ENCODE measurements at places on chromosomes 1 and 21.

GRCh38 chr21:45695086-45695485 lies 51.6 kb downstream of the PCBP3 start:
- no peak for DNase-seq

- no peak for DNase-seq
Measured at GRCh38 chr1:225460021-225460736, 32.3 kb upstream of the LBR start.

DNA sequence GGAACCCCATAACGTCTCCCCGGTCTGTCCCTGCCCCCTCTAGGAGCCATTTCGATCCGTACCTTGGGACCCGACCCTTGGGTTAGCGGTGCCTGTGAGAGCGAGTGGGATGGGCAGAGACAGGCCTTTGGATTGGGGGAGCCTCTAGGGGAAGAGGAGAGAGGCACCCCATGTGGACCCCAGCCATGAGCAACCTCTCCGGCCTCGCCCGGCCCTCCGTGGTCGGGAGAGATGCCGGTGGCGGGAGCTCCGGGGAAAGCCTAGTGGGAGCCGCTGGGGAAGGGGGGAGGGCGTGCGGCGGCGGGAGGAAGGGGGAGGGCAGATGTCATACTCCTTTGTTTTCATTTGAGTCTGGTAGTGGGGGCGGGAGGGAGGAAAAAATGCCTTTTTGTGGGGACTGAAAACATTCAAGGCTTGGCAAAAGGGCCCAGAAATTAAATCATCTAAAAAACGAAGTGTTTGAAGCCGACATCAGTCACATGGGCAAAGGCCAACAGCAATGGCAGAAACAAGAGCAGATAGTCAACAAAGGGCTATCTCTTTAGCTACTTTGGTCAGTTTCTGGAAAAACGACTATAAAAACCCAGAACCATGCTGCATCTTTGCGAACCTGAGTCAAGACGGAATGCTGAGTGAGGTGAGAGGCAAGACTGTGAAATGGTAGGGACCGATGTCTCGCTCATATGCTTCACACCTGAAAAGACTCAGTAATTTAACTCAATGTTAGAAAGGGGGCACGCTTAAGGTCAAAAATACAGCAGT lies 758 bp downstream of the PTBP2 start:
- DNase-seq, result peak; percentile 94

- peak; percentile 74 for DNase-seq
Measured at GRCh38 chr1:71521655-71522264, 440.9 kb upstream of the ZRANB2 start.

GRCh38 chr1:178503849-178504248 lies 7.1 kb upstream of the CLEC20A start:
- no peak for DNase-seq

DNA sequence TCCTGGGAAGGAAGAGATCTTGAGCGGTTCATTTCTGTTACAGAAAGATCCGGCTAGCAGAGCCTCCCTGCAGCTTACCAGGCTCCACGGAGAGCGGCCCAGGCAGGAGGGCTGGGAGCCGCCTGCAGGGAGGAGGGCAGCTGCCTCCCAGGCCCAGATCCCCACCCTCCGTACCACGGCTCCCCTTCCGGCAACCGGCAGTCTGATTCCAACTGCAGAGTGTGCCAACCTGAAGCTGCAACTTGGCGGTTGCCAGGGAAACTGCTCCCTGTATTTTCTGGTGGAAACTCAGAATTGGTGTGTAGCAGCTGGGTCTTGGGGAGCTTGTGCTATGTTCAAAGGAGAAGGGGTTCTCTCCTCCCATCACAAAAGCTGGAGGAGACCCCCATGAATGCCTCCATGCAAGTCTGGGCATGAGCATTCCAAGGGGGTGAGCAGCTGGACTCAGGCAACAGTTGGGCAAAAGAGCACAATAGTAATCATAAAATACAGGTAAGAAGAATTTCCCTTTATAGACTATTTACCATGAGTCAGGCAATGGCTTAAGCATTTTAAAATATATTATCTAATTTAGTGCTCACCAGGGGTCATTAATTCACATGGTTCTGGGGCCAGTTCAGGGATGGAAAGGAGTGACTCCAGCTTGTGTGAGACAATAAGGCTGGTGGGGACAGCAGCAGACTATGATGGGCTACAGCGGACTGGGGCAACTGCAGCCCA lies 46.1 kb upstream of the KAZN start:
- no peak for DNase-seq

- no peak for DNase-seq
Measured at GRCh38 chr1:59115865-59116264, 181.0 kb upstream of the FGGY start.

- no peak for DNase-seq
Measured at GRCh38 chr1:16298653-16299052, 53.6 kb downstream of the FBXO42 start.

- peak; percentile 69 for DNase-seq
Measured at GRCh38 chr1:157505481-157506272, 46.6 kb downstream of the FCRL5 start.

- no peak for DNase-seq
Measured at GRCh38 chr1:177571485-177572076, 398.3 kb downstream of the SEC16B start.

GRCh38 chr1:156458181-156458503 lies 42.4 kb downstream of the MEF2D start:
- no peak for DNase-seq

DNA sequence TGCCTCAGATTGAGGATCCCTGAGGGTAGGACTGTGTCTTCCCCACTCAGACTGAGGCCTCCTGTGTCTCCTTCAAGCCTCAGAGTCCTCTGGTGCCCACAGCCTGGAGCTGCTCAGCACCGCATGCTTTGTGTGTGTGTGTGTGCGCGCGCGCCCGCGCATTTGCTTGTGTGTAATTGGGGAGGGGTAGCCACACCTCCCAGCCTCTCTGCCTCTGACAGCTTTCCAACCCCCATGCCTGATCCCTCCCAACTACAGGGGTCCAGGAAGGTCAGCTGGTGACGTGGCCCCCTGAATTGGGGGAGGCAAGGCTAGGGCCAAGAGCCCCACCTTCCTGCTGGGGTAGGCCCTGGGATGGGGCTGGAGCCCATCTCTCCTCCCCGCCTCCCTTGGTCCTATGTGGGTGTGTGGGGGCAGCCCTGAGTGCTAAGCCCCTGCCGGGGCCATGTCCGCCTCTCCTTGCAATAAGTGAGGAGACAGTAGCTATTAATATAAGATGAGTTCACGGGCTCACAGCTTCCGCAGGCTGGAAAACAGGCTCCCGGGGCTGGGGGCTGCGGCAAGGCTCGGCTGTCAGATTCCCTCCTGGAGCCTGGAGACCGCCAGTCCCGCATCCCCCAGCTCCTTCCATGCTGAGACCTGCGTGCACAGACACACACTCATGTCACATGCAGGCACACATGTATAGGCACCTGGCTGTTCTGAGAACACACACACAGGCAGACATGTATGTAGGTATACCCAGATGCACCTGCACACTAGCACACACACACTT lies 7.0 kb downstream of the GPR3 start:
- DNase-seq, result no peak

DNA sequence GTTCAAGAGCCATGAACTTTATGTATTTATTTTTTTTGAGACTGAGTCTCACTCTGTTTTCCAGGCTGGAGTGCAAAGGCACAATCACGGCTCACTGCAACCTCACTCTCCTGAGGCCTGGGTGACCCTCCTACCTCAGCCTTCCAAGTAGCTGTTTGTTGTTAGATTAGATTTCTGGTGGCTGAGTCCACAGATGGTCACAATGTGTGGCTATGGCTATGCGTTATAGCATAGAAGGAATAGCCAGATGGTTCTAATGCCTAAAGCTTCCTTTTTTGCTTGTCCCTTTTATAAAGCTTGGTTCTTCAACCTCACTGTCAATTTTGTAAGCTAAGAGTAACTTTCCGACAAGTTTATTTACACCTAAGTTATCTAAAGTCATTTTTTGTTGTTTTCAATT lies 62.3 kb upstream of the FMN2 start:
- no peak for DNase-seq

GRCh38 chr1:27299385-27300271 lies 22.3 kb upstream of the TMEM222 start:
- DNase-seq, result peak; percentile 60

- DNase-seq, result no peak
Measured at GRCh38 chr1:103191327-103191726, 83.0 kb upstream of the COL11A1 start.

- no peak for DNase-seq
Measured at GRCh38 chr1:59805554-59805953, 9.2 kb upstream of the HOOK1 start.

- no peak for DNase-seq
Measured at GRCh38 chr1:233412812-233413211, 85.3 kb downstream of the MAP3K21 start.

DNA sequence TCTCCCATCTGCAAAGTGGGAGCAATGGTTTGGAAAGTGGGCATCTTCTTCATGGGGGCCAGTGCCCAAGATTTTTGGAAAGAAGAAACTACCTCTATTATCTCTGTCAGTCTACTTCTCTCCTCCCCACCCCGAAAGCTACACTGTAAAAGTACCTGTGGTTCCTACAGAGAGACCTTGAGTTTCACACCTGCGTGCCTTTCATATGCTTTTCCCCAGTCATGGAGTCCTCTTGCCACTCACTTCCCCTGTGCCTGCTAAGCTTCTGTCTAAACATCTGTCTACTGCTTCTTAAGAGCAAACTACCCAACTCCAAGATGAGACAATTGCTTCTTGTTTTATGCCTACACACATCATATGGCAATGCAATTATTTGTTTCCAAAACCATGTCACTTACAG lies 190.9 kb upstream of the L1TD1 start:
- no peak for DNase-seq

DNA sequence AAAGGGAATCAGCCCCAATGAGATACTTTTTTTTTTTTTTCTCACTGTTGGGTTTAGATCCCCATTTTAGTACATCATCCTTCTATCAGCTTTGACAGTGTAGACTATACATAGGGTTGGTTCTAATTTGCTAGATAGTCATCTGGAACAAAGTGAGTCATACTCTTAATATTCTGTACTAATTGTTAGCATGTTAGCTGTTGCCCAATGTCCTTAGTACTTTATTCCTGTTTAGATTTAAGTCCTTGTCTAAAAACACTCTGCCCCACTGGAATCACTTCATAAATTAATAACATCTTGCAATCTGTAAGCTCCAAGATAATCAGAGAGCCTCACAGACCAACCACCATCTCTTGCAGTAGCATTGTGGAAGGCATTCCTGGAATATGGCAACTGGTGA lies 209.8 kb upstream of the KIAA0040 start:
- DNase-seq, result no peak

GRCh38 chr1:45585496-45586075 lies 1.7 kb downstream of the NASP start:
- DNase-seq, result no peak

- DNase-seq, result no peak
Measured at GRCh38 chr1:69710484-69711189, 142.9 kb downstream of the LRRC7 start.

DNA sequence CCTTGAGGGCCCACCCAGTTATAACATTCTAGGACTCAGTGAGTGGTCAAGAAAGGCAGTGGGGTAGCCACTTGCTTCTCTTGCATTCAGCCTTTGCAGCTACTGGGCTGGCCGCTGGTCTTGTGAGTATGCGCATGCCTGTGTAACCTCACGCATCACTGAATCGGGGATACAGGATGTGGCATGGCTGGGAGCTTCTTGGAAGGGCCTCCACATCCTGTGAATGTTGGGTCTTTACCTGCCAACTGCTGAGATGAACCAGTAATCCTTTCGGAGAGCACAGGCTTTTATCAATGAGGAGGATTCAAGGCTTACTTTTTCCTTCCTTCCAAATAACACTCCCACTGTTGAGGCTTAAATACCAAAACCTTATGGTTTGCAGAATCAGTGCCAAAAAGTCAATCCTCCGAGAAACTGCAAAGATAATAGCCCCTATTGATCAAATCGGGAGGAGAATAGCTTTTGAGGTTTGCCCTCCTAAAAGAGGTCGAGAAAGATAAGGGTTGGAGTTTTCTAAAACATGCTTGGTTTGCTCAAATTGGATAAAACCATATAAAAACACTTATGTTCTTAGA lies 198.9 kb upstream of the UBE2U start:
- peak; percentile 2 for DNase-seq

- peak; percentile 79 for DNase-seq
Measured at GRCh38 chr1:87325982-87326738, 2.5 kb upstream of the LMO4 start.

GRCh38 chr1:115557715-115558114 lies 84.1 kb upstream of the VANGL1 start:
- no peak for DNase-seq

GRCh38 chr1:240804475-240804874 lies 192.5 kb upstream of the GREM2 start:
- no peak for DNase-seq

DNA sequence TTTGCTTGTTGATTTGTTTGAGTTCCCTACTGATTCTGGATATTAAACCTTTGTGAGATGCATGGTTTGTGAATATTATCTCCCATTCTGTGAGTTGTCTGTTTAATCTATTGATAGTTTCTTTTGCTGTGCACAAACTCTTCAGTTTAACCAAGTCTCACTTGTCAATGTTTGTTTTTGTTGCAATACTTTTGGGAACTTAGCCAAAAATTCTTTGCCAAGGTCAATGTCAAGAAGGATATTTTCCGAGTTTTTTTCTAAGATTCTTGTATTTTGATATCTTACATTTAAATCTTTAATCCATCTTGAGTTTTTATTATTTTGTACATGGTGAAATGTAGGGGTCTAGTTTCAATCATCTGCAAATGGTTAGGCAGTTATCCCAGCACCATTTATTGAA lies 1230.7 kb upstream of the NCAM2 start:
- no peak for DNase-seq

DNA sequence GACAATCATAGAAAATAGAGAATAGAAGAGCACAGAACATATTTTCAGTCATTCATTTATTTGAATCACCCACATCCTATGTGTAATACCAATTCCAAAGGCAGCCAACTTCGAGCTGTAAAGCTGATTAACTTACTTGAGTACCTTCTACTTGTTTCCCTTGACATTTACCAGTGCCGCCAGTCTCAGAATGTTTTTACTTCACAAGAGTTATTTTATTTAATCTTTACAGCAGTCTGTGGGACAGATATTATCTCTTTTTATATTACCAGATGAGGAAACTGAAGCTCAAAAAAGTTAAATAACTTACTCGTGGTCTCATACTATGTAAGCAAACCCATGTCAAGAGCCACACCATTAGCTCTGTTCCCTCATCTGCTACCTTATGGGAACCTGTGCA lies 56.6 kb downstream of the FGGY start:
- no peak for DNase-seq

DNA sequence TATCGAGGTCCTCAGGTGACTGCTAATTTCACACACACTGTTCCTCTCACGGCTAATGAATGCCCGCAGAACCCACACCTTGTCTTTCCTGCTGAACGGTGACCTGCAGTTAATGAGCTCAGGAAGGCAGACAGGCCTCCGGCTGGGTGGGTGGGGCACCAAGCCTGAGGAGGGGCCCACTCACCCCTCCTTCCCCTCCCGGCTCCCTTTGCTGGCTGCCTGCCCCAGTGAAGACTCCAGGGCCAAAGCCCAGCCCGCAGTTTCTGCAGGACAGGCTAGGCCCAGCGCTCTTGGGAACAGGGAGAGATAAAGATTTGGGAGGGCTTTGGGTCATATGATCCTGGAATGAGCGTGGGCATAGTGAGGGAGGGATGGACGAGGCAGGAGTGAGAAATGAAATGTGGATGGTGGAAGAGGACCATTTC lies 26.4 kb downstream of the FOXO6 start:
- DNase-seq, result peak; percentile 31

All from pons (tissue), 1 donor.